ENCODE measurements at places on chromosomes 1 and 21. TPM values are rescaled to one million over a fixed set of nuclear protein-coding genes. Genes with fewer than 3 reads are reported as not detected.

Gene SPATA21
- not detected for total RNA-seq

Gene FCRLA
- 0.29 TPM for total RNA-seq

Gene CDC42BPA
- 52.8 TPM for total RNA-seq

- H3K36me3 ChIP-seq: peaks cover 3% of the 10 kb centered on the region
- no peaks in the 10 kb centered on the region for H3K27me3 ChIP-seq
- no peak overlapping the region for H3K4me3 ChIP-seq
- H3K27ac ChIP-seq: no peak overlapping the region
These were observed 2.4 kb upstream of the IBA57 start for GRCh38 chr1:228163007-228163753.

DNA sequence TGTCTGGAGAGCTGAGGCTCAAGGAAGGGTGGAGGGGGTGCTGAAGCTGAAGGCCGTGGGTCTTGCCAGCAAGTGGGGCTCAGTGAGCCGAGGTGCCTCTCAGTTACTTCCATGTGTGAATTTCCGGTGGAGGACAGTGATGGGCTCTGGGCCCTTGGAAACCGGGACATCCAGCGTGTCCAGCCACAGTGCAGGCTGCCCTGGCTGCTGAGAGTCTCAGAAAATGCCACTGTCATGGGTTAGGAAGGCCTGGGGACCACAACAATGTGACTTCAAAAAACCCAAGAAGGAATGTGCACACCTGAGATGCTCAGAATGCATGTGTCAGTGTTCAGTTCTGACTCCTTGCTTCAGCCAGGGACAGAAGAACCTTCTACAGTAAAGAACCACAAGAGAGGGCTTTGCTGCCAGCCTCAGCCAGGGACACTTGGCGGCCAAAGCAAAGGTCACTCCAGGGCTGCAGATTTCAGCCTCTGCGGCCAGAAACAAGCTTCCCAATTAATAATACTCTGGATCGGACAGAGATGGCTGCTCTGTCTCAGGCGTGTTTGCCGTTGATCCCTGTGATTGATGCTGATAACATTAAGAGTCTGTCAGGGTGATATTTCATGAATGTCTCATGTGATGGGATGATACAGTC lies 12.6 kb upstream of the LAMTOR5 start:
- no peaks in the 10 kb centered on the region for H3K4me1 ChIP-seq
- H3K4me3 ChIP-seq: no peak overlapping the region
- DNase-seq: no peak
- peaks cover 14% of the 10 kb centered on the region for H3K27me3 ChIP-seq

DNA sequence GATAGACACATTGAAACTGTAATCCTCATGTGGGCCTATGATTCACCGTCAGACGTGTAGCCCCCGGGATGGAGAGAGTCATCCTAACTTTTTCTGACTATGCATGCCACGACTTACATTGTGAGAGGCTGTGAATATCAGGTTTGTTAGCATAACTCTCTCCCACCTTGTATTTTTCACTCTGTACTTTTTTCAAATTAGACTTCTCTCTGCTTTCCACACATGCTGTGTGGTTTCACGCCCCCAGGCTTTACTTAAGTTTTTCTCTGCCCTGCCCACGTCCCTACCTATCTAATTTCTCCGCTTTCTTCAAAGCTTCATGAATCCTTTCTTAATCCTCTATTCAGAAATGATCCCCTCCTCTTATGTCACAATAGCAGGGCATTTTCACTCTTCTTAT lies 3.4 kb upstream of the NCAM2 start:
- no peak overlapping the region for H3K4me3 ChIP-seq
- no peaks in the 10 kb centered on the region for H3K4me1 ChIP-seq
- no peak for DNase-seq
- H3K36me3 ChIP-seq: no peaks in the 10 kb centered on the region
- no peak overlapping the region for H3K27ac ChIP-seq

- no peaks in the 10 kb centered on the region for H3K4me1 ChIP-seq
- no peaks in the 10 kb centered on the region for H3K36me3 ChIP-seq
- no peaks in the 10 kb centered on the region for H3K27me3 ChIP-seq
- no peak overlapping the region for H3K27ac ChIP-seq
These were observed 176.2 kb downstream of the DUSP10 start for GRCh38 chr1:221565711-221566110.

DNA sequence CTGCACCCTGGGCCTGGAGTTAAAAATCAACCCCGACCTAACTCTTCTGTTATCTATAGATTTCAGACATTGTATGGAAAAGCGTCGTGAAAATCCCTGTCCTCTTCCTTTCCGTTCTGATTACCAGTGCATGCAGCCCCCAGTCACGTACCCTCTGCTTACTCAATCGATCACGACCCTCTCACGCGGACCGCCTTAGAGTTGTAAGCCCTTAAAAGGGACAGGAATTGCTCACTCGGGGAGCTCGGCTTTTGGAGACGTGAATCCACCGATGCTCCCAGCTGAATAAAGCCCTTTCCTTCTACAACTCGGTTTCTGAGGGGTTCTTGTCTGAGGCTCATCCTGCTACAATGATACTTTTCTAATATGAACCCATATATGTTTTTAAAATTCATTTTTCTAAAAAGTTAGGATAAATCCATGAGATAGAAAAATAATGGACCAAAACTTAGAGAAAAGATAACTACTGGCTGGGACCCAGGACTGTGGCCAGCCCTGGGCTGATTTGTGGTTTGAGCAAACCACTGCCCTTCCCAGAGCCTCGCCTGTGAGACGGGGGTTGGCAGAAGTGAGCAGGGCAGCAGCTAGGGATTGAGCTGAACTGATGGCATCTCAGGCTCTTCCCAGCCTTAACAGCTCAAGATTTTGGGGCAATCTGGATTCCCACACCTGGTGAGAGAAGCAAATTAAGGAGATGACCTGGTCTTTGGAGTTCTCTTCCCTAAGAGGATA lies 5.0 kb downstream of the UQCRHL start:
- H3K36me3 ChIP-seq: no peaks in the 10 kb centered on the region
- no peaks in the 10 kb centered on the region for H3K27me3 ChIP-seq
- H3K4me1 ChIP-seq: peaks cover 58% of the 10 kb centered on the region
- DNase-seq: no peak

GRCh38 chr1:64750875-64751274 lies 6.0 kb downstream of the RAVER2 start:
- H3K27ac ChIP-seq: no peak overlapping the region
- no peak overlapping the region for H3K4me3 ChIP-seq
- peaks cover 16% of the 10 kb centered on the region for H3K27me3 ChIP-seq
- no peak for DNase-seq
- H3K4me1 ChIP-seq: no peaks in the 10 kb centered on the region
- no peaks in the 10 kb centered on the region for H3K36me3 ChIP-seq

GRCh38 chr1:54607821-54608565 lies 15.3 kb downstream of the FAM151A start:
- DNase-seq: no peak
- H3K27ac ChIP-seq: no peak overlapping the region
- H3K4me3 ChIP-seq: no peak overlapping the region

DNA sequence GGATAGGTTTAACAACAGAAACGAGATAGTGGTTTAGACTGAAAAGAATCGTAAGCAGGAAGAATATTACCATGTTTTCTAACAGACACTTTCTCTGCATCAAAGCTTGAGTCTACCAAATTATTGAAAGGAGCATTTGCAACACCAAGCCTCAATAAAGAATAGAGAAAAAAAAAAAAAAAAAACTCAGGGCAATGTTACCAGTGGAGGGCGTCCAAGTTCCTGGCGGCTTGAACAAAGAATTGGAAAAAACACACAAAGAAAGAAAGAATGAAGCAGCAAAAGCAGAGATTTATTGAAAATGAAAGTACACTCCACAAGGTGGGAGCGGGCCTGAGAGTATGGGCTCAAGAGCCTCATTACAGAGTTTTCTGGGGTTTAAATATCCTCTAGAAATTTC lies 686.5 kb upstream of the ADGRL2 start:
- H3K27me3 ChIP-seq: no peaks in the 10 kb centered on the region
- no peak for DNase-seq
- no peak overlapping the region for H3K4me3 ChIP-seq
- no peaks in the 10 kb centered on the region for H3K36me3 ChIP-seq
- peaks cover 22% of the 10 kb centered on the region for H3K4me1 ChIP-seq

GRCh38 chr1:11058595-11059154 lies 1.1 kb downstream of the SRM start:
- peak overlapping the region; percentile 38 for H3K27ac ChIP-seq
- H3K4me3 ChIP-seq: peak overlapping the region; percentile 98
- H3K27me3 ChIP-seq: no peaks in the 10 kb centered on the region
- DNase-seq: no peak
- H3K4me1 ChIP-seq: peaks cover 17% of the 10 kb centered on the region
- H3K36me3 ChIP-seq: peaks cover 45% of the 10 kb centered on the region

DNA sequence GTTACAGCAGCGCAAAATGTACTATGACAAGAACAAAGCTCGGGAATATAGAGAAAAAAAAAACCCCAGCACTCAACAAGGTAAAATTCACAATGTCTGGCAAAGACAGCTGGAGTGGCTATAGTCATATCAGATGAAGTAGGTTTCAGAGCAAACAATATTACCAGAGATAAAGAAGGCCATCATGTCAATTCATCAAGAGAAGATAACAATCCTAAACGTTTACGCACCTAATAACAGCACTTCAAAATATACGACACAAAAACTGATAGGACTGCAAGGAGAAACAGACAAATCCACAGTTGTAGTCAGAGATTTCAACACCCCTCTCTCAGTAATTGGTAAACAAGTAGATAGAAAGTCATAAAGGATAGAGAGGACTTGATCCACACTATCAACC lies 455.2 kb downstream of the PTPRU start:
- peaks cover 18% of the 10 kb centered on the region for H3K4me1 ChIP-seq
- 0 out of 2 replicates have a peak, but pooled peaks cover 12% of the 10 kb centered on the region for H3K27me3 ChIP-seq
- H3K36me3 ChIP-seq: no peaks in the 10 kb centered on the region
- no peak for DNase-seq
- no peak overlapping the region for H3K27ac ChIP-seq

DNA sequence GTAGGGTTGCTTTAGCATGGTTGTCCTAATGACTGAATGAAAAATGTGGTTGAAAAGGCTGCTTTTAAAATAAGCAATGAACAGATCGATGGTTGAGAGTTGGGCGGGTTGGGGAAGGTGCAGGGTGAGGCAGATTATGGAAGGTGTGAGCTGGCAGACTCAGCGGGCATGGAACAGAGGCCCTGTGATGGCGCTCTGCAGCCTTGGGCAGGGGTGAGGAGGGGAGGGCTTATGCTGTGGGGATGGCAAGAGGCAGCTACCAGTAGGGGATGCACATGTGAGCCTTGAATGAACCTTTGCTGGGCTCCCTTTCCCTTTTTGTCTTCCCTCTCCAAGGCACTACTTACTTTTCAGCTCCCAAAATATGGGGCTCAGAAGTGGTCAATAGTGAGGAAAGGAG lies 30.9 kb downstream of the ATP1B1 start:
- no peak overlapping the region for H3K4me3 ChIP-seq
- no peaks in the 10 kb centered on the region for H3K4me1 ChIP-seq
- H3K27me3 ChIP-seq: no peaks in the 10 kb centered on the region

DNA sequence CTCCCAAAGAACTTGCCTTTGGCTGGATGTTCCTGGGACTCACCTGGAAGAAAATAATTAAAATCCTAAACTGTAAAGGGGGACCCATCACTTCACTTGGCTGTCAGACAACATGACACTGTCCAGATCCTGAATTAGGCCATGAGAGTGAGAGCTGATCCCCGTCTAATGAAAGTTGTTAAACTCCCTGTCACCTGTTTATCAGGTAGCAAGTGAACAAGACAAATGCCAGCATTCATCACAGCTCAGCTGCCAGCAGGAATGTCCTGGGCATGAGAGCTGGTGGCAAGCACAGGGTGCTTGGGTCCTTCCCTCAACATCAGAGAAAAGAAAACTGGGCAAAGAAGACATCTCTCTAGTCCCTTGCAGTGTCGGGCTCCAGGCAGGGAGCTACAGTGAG lies 23.8 kb downstream of the PMVK start:
- H3K27ac ChIP-seq: no peak overlapping the region
- no peaks in the 10 kb centered on the region for H3K27me3 ChIP-seq
